Urinary bladder (tissue), 4 donors: ENCODE measurements at places on chromosomes 4 and X. TPM values are rescaled to one million over a fixed set of nuclear protein-coding genes. Genes with fewer than 3 reads are reported as not detected.

PDHA2 gene
- not detected for total RNA-seq

CXCL9 gene
- 0.48 TPM for total RNA-seq

ITGB1BP2 gene
- total RNA-seq, result 19.6 TPM

AFM gene
- total RNA-seq, result not detected

STPG2 gene
- total RNA-seq, result 1.0 TPM

MAGEA2 gene
- not detected for total RNA-seq

DOK7 gene
- 2.2 TPM for total RNA-seq

DUSP21 gene
- total RNA-seq, result not detected

OTC gene
- 0.63 TPM for total RNA-seq

EGF gene
- total RNA-seq, result 3.0 TPM

CLCN4 gene
- 4.4 TPM for total RNA-seq

ASMTL gene
- 9.1 TPM for total RNA-seq

BGN gene
- 57.7 TPM for total RNA-seq

KDR gene
- total RNA-seq, result 68.6 TPM

SMARCA5 gene
- total RNA-seq, result 92.5 TPM

EOLA2 gene
- total RNA-seq, result 11.2 TPM

KIT gene
- total RNA-seq, result 26.2 TPM

PF4V1 gene
- total RNA-seq, result not detected

NCAPG gene
- 30.4 TPM for total RNA-seq

VSIG1 gene
- total RNA-seq, result 0.37 TPM

MAGEA6 gene
- not detected for total RNA-seq

GRCh38 chr4:176988226-176988625, 195.5 kb upstream of the VEGFC start:
- no peak for DNase-seq

DNA sequence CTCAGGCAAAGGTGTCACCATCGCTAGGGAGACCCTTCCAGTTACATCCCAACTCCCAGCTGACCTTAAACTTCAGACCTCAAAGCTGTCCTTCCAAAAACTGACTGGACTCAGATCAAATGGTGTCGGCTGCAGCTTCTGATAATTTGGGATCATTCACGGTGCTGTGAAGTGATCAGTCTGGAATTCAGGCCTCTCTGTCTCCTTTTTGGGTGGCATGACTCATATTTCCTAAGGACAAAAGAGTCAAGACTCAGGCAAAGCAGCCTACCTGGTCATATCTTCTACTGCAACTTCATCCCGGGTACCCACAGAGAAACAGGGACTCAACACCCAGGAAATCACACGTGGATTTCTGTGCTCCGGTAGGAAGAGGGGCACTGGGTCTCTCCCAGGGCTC, 87.6 kb downstream of the SORCS2 start:
- no peak for DNase-seq

DNA sequence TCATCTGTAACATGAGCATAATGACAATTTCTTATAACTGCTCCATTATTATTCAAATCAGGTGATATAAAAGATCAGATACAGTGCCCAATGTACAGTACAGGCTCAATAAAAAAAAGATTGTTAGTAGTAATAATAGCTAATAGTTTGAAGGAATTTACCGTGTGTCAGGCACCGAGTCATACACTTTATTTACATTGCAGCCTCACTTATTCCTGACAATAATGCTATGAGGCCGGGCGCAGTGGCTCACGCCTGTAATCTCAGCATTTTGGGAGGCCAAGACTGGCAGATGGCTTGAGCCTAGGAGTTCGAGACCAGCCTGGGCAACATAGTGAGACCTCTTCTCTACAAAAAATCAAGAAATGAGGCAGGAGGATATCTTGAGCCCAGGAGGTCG, 10.1 kb upstream of the MAP7D3 start:
- no peak for DNase-seq

- no peak for DNase-seq
Measured at GRCh38 chrX:147899379-147900114, 12.2 kb upstream of the FMR1 start.

GRCh38 chr4:181077341-181077740, 1165.9 kb upstream of the TENM3 start:
- DNase-seq, result no peak

DNA sequence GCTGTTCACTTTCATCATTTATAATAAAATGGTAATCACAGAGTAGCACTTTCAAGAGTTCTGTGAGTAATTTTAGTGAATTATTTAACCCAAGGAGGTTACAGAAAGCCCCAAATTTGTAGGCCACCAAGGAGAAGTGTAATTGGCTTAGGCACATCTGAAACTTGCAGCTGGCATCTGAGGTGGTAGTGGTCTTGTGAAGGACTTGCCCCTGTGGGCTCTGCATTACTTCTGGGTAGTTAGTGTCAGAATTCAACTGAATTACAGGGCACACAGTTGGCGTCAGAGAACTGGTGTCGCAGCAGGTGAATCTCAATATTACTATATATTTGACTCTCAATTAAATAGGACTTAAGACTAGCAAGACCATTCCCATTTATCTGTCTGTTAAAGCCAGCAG, 36.9 kb downstream of the GPR174 start:
- DNase-seq, result no peak

GRCh38 chrX:41090568-41091238, 5.5 kb downstream of the USP9X start:
- no peak for DNase-seq

DNA sequence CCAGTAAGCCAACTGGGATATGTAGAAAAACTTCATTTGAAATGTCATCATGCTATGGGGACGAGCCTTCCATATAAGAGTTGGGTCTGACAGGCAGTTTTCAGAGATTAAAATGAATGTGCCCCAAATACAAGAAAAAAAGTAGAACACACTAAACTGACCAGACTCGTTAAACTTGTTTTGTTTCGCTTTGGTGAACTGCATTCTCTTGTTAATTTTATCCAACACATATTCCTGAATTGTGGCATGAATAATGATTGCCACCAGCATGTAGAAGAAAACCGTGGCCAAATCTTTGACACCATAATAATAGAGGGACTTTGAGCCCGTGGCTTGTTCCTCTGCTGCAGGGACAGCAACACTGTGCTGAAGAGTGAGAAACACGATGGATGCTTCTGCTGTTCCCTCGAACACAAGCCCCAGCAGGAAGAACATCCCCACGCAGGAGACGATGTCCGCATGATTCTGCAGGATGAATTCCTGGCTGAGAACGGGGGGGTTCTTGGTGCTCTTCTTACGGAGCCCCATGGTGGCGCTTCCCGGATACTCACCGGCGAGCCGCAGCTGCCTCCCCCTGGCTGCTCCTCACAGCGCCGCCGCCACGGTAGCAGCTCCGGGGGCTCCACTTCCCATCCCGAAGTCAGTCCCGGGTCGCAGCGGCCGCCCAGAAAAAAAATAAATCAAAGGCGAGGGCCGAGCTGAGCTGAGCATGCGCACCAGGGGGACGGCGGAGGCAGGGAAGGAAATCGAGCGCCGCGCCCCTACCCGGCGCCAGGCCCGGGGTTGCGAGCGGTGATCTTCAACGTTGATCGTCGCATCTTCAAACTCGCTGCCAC, at the start of gene TRAM1L1:
TSS of gene TRAM1L1 (minus strand) at position 711 of the 836 bp plus-strand sequence. CDS start at position 528, 183 bp downstream.
- DNase-seq, result peak; percentile 55

- no peak for DNase-seq
Measured at GRCh38 chrX:118228041-118228440, 111.4 kb upstream of the KLHL13 start.

DNA sequence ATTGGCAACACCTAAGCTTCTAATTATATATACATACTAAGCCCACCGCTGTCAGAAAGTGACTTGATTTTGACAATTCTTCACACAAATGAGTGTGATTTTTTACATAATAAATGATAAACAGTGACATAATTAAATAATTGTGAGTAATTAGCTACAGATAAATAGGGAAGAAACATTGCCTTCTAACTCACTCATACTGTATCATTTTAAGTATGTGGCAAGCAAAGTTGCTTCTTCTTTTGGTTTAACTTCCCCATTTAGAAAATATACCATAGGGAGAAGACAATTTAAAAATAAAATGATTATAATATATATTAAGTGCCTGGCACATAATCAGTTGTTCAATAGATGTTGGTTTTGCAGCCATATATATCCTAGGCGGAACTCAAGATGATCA, 644.2 kb downstream of the FSTL5 start:
- DNase-seq, result no peak

DNA sequence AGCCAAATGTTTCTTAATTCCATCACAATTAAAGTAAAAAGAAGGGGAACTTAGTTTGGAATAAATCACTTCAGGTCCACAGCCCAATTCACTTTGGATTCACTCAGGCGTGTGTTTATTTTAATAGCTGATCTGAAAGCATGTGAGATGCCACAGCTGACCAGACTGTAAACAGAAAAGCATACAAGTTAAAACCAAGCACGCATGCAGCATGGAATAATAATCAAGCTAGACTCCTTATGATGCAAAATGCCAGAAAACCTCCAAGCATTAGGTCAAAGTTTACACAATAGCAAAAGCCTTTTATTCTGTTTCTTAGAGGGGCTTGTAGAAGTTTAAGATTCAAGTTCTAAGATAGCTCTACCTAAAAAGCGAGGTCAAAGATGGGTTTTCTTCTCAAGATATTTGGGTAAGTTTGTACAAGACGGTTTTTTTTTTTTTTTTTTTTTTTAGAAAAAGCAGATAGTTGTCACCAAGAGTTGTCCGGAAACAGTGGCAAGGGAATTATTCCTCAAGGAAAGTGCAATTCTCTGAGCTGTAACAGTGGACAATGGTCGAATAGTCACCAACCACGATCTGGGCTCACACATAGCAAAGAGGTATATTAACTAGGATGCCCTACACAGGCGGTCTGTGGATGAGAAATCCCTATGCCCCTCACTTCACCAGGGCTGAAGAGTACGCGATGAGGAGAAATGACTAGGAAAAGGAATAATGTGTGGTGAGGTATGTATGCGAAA, 763 bp upstream of the PRRG1 start:
- DNase-seq, result no peak

GRCh38 chrX:105973387-105973739, 65.2 kb downstream of the SERPINA7 start:
- no peak for DNase-seq

GRCh38 chr4:72031868-72032608, at the start of gene NPFFR2:
Gene NPFFR2, plus strand, starts transcription at chr4:72032000. Its CDS starts 96,592 bp downstream, at chr4:72128592.
- DNase-seq, result no peak

DNA sequence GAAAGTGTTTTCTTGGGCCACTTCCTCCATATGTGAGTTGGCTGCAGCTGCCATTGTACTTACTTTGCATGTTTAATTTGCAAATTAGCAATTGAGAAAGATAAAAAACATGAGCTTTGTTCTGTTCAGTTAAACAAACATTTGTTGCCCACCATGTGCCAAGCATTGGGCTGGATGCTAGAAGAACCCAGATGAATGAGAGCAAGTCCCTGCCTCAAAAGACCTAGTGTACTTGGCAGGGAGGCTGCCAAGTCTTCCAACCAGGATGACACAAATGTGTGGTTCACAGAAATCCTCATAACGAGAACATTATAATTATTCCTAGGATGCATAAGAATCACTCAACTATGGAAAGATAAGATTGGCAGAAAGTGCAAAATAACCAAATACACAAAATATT, 66.7 kb downstream of the GPM6A start:
- DNase-seq, result no peak

GRCh38 chr4:13706716-13707115, 79.2 kb upstream of the BOD1L1 start:
- DNase-seq, result no peak

- no peak for DNase-seq
Measured at GRCh38 chrX:48636776-48637175, 39.5 kb downstream of the WDR13 start.

- DNase-seq, result no peak
Measured at GRCh38 chr4:7169134-7169533, 23.2 kb upstream of the SORCS2 start.

- no peak for DNase-seq
Measured at GRCh38 chr4:152172146-152172545, 363.7 kb downstream of the FBXW7 start.

DNA sequence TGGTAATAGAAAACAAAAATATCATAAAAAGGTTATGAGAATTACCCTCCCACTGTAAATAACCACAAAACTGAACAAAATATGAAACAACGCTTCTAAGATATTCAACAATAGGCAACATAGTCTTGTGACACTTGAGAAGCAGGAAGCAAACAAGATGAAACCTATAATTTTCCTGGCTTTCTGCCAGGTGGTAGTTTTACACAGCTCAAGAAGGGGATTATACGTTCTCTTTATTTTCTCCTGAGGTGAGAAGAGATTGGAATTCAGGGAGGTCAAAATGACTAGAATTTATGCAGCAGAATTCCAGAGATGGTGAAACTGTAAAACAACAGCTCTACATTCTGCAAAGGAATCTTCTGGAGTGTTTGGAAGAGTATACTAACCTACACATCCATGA, 186.0 kb downstream of the HHIP start:
- DNase-seq, result no peak

GRCh38 chr4:6770581-6771228, 11.8 kb upstream of the KIAA0232 start:
- no peak for DNase-seq

- DNase-seq, result no peak
Measured at GRCh38 chr4:105758958-105759357, 50.4 kb downstream of the GSTCD start.

DNA sequence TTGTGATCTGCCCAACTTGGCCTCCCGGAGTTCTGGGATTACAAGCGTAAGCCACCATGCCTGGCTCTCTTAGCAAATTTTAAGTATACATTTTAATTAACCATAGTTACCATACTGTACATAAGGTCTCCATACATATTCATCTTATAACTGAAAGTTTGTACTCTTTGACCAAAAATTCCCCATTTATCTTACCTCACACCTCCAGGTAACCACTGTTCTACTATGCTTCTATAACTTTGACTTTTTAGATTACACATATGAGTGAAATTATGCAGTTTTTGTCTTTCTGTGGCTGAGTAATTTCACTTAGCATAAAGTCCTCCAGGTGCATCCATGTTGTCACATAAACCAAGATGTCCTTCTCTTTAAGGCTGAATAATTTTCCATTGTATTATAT, 17.4 kb downstream of the C4orf51 start:
- no peak for DNase-seq

GRCh38 chr4:109916027-109916409, 3.3 kb downstream of the EGF start:
- DNase-seq, result no peak

DNA sequence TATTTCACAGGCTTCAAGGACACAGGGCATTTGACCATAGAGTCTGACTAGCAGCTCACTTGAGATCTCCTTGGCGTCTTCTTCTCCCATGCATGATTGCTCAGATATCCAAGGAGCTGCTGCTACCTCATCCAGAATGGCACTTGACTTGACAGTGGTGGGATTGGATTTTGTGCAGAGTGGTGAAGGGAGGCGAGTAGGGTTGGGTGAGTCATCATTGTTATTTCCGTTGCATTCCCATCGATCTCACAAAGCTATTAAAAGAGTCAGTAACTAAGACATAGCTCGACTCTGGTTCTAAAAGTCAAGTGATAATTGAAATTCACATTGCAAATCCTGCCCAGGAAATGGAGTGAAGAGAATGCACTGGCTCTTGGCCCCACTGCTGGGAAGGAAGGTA, 27.7 kb downstream of the NHSL2 start:
- DNase-seq, result no peak
